Stimulated activated CD8-positive, alpha-beta memory T cell treated with anti-CD3 and anti-CD28 coated beads, Interleukin-15, amount 100 ng/mL, for 4 hours (primary cell): ENCODE measurements at places on chromosomes 3 and 15.

GRCh38 chr15:60152386-60152785 is 148.3 kb downstream of the FOXB1 start:
- no peak for DNase-seq

DNA sequence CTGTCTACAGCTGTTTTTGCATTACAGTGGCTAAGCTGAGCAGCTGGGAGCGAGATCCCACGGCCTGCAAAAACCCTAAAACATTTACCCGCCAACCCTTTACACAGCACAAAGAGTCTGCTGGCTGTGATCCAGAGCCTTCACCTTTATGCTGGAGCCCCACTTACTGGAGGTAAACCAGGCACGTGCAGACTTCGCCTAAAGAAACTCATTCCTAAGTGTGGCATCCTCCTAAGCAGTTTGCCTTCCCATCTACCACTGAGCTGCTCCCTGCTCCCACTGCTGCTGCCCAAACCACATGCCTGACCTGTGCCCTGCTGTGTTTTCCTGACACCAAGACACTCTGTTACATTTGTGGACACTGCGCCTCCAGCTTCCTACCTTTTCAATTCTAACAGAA is 53.0 kb downstream of the CHSY1 start:
- no peak for DNase-seq

- no peak for DNase-seq
Observed at GRCh38 chr3:15941958-15942357, 144.2 kb upstream of the ANKRD28 start.

- no peak for DNase-seq
Observed at GRCh38 chr3:13370609-13371008, 49.5 kb downstream of the NUP210 start.

- no peak for DNase-seq
Observed at GRCh38 chr3:177427540-177427939, 230.3 kb upstream of the TBL1XR1 start.

- no peak for DNase-seq
Observed at GRCh38 chr15:44781128-44781810, 44.9 kb downstream of the TRIM69 start.

GRCh38 chr3:99376926-99377325 is 261.5 kb upstream of the COL8A1 start:
- no peak for DNase-seq

- no peak for DNase-seq
Observed at GRCh38 chr3:78907367-78907766, 860.4 kb downstream of the ROBO1 start.

DNA sequence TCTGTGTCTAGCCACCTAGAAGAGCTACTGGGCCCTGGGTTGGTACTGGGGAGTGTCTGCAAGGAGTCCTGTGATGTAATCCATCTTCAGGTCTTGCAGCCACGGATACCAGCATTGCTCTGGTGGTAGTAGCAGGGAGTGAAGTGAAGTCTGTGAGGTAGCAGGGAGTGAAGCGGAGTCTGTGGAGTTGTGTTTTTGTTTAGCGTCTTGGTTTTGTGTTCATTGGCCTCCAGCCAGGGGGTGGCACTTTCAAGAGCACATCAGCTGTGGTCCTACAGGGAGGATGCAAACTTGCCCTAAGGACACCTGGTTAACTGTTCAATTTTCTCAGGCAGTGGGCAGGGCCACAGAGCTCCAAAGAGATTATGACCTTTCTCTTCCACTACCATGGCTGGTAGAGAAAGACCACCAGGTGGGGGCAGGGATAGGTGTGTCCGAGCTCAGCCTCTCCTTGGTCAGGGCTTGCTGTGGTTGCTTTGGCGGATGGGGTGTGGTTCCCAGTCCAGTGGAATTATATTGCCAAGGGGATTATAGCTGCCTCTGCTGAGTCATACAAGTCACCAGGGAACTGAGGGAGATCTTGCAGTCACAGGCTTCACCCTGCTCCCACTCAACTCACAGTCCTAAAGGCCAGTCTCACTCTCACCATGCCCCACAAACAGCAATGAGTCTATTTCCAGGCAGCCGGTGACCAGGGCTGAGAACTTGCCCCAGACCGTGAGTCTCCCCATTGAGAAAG is 424.7 kb downstream of the ZBBX start:
- no peak for DNase-seq

DNA sequence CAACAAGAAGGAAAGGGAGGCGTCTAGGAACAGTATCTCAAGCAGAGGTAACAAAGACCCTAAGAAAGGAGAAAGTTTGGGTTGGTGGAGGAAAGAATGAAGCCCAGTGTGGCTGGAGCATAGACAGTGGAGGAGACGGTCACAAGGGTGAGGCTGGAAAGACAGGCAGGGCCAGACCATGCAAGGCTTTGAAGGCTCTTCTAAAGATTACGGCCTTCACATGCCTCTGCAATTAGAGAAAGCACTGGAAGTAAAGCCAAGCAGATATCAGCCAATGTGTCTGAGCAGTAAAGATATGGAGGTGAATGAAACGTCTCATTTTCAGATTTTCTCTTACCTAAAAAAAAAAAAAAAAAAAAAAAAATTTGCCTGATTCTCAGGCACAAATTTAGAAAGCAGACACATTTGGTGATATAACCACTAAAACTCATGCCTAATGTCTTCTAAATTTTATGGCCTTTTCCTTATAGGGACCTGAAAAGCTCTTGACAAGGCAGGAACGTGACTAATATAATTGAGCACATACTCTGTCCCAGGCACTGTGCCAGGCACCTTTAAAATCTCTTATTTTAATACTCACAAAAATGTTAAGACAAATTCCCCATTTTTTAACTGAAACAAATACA is 184.1 kb downstream of the MECOM start:
- no peak for DNase-seq

- DNase-seq, result no peak
Observed at GRCh38 chr3:128854475-128854874, 24.9 kb upstream of the ACAD9 start.

- no peak for DNase-seq
Observed at GRCh38 chr3:42904076-42904475, 1.9 kb upstream of the ZNF662 start.

GRCh38 chr3:69569520-69569919 is 169.7 kb upstream of the MITF start:
- no peak for DNase-seq

GRCh38 chr15:34038023-34038870 is 757 bp downstream of the AVEN start:
- DNase-seq, result peak; percentile 54

GRCh38 chr15:91522605-91523332 is 330.7 kb upstream of the SLCO3A1 start:
- no peak for DNase-seq

- DNase-seq, result no peak
Observed at GRCh38 chr3:11015369-11015768, 22.8 kb downstream of the SLC6A1 start.

DNA sequence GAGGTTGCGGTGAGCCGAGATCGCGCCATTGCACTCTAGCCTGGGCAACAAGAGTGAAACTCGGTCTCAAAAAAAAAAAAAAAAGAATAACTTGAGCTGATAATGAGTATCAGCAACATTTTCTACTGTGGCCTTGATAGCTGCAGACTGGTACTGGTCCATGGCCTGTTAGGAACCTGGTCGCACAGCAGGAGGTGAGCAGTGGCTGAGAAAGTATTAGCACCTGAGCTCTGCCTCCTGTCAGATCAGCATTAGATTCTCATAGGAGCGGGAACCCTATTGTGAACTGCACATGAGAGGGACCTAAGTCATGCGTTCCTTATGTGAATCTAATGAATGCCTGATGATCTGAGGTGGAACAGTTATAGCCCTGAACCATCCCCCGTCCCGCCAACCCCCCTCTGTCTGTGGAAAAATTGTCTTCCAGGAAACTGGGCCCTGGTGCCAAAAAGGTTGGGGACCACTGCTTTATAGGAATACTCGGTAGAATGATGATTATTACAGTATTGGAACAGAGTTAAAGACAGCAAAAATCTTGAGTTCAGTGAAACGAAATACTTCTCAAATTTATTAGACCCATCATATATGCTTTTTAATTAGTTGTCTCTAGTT is 126.0 kb downstream of the ZNF609 start:
- no peak for DNase-seq

DNA sequence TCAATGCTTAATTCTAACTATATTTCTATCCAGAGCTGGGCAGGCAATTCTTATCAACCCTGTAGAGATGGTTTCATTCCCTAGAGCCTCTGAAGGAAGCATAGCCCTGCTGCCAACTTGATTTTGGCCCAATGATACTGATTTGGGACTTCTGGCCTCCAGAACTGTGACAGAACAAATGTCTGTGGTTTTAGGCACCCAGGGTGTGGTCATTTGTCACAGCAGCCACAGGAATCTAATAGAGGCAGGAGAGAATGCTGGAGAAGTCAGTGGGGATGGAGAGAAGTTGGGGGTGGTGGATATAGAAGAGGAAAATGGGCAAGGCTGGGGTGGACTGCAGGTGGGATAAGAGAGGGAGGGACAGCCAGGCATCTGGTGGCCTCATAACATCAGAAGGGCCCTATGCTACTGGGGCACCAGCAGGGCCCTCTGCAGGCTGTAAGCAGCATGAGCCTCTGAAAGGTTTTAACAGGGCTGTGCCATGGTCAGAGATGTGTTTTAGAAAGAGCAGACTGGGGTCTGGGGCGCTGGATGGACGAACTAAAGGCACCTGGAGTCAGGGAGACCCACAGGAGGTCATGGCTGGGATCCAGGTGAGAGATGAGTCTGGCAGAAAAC is 19.8 kb downstream of the MRPS11 start:
- DNase-seq, result no peak

- no peak for DNase-seq
Observed at GRCh38 chr3:49013738-49014660, 4.4 kb downstream of the DALRD3 start.

DNA sequence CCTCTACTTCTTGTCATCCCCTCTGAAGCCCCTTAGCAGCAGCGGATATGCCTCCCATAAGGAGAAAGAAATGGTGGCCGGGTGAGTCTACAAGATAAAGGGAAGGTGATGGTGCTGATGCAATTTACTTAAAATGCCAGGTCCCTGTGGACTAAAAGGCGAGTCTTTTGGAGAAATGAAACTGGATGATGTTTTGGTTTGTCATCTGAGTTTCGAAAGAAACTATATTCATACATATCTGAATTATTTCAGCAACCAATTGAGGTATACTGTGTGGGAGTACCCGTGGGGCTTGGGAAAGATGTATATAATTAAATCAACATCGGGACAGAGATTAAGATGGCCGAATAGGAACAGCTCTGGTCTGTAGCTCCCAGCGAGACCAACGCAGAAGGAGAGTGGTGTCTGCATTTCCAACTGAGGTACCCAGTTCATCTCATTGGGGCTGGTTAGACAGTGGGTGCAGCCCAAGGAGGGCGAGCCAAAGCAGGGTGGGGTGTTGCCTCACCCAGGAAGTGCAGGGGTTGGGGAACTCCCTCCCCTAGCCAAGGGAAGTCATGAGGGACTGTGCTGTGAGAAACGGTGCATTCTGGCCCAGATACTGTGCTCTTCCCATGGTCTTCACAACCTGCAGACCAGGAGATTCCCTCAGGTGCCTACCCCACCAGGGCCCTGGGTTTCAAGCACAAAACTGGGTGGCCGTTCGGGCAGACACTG is 210.6 kb upstream of the CHRM5 start:
- no peak for DNase-seq

DNA sequence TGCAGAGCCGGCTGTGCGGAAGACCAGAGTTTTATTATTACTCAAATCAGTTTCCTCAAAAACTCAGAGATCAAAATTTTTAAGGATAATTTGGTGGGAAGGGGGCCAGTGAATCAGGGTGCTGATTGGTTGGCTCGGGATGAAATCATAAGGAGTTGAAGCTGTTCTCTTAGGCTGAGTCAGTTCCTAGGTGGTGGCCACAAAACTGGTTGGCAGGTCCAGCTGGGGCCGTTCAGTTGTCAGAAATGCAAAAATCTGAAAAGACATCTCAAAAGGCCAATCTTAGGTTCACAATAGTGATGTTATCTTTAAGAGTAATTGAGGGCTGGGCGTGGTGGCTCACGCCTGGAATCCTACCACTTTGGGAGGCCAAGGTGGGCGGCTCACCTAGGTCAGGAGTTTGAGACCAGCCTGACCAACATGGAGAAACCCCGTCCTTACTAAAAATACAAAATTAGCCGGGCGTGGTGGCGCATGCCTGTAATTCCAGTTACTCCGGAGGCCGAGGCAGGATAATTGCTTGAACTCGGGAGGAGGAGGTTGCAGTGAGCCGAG is 2.3 kb upstream of the ZNF589 start:
- DNase-seq, result no peak

- DNase-seq, result no peak
Observed at GRCh38 chr15:43330780-43331087, 361 bp upstream of the LCMT2 start.

DNA sequence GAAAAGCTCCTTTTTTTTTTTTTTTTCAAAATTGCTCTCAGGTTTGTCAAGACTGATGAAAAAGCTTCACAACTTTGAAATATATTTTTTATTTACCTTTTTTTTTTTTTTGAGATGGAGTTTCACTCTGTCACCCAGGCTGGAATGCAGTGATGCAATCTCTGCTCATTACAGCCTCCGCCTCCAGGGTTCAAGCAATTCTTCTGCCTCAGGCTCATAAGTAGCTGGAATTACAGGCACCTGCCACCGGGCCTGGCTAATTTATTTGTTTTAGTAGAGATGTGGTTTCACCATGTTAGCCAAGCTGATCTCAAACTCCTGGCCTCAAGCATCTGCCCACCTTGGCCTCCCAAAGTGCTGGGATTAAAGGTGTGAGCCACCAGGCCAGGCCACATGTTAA is 1515.0 kb downstream of the OTOL1 start:
- no peak for DNase-seq

DNA sequence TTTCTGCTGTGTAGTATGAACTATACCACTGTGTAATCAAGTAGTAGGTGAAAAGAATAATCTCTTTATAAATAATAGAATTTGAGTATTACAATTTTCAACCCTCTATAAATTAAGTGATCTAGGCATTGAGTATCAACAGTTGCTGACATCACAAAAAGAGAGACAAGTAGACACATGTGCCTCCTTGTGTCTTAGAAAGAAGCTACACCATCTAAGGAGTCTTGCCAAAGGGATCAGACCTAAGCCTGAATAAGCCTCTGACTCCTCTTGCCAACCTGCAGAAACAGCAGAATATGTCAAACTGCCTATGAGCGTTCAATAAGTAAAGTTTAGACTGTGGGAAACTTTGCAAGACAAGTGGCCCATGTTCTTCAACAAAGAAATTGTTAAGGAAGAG is 5.8 kb upstream of the MTMR10 start:
- DNase-seq, result no peak

DNA sequence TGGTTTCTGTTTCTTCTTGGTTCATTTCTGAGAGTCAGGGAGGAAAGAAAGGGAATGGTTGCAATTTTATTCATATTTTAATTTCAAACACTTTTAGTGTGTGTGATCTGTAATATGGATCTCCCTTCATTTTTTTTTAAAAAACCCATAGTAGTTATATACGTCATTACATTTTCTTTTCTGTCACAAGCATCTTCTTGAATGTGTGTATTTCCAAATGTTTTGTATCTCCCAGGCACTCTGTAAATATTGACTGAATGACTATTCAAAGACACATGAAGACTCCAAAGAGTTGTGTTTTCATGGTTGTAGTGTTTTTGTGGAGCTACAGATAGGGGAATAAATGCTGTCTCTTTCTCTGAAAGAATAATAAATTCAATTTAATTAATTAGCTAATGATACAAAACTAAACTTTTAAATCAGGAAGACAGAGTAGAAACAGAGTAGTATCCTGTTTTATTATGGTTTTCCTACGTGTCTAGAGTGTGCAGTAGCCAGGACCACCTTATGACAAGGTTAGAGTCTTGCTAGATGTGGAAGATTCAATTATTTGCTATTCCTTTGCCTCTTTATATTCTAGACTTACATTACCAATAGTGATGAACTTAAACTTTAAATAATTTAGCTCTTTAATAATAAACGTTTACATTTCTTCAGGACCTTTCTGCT is 35.5 kb downstream of the NECTIN3 start:
- DNase-seq, result no peak
